Kidney epithelial cell (primary cell): ENCODE measurements at places on chromosomes 5 and 9.

DNA sequence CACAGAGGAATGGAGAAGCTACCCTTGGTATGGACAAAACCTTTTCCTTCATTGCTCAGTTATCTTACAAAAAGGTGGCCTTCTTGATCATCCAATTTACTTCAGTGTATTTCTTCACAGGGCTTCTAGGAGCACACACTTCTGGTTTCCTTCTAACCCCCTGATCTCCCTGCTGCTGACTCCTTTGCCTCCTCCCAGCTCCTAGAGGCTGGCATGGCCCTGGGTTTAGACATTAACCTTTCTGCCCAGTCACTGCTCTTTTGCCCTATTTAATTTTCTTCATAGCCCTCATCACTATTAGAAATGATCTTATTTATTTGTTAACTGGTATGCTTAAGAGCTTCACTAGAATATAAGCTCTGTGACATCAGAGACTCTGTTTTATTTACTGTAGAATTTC lies 63.2 kb downstream of the ANKRD55 start:
- DNase-seq, result no peak

DNA sequence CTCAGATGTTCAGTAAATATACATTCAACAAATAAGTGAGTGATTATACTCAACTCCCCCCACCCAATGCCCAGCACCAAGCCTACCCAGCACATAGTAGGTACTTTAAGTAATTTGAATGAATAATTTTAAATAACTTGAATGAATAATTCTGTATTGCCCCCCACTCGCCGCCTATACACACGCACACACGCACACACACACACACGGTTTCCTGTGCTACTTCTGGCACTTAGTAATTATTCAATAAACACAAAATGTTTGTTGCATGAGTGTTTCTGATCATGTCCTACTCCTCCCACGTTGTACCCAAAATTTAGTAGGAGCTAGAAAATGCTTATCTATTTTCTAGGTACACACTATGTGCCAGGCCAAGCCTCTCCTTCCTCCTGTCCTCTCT lies 16.2 kb downstream of the PCDH12 start:
- no peak for DNase-seq

DNA sequence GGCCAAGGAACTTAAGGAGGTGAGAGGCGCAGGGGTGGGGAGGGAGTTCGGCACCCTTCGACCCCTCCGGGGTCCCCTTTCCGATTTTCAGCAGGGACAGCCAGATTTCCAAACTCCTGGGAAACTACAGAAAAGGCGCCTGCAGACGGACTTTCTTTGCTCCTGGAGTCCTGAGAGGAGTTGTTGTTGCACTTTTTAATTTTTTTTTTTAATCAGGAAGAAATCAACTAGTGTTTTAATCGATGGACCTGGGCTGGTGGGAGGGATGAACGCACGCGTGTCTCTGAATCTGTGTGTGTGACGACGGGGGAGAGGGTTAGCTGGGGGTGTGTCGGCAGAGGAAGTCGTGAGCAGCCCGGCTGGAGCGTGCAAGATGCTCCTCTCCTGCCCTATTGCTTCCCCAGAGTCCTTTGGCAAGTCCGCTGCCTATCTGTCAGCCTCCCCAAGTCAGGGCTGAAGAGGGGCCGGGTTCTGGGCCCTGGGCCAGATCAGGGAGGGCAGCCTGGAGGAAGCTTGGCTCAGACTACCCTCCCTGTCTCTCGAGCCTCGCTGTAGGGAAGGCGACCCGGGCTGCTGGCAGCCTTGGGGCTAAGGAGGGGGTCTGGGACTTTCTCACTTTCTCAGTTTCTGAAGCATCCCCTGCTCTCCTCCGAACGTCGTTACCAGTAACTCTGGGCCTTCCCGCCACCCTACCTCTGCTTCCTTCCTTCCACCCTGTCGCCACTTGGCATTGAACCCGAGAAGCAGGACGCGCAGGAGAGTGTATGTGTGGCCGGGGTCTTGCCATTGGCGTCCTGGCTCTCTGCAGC lies 731 bp downstream of the PRR16 start:
- DNase-seq, result no peak

DNA sequence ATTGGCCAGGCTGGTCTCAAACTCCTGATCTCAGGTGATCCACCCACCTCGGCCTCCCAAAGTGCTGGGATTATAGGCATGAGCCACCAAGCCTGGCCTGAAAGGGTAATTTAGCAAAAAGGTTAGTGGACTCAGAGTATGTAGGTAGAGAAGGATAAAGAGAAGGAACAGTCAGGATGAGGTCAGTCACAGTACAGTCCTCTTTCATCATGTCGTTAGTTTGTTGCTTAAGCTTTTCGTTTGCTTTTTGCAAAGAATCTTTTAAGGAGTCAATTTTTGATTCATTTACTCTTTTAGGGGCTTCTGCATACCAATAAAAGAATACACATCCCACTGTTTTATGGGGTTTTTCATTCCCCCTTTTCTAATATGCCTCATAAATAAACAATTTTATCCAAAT lies 17.8 kb upstream of the GBGT1 start:
- DNase-seq, result no peak

DNA sequence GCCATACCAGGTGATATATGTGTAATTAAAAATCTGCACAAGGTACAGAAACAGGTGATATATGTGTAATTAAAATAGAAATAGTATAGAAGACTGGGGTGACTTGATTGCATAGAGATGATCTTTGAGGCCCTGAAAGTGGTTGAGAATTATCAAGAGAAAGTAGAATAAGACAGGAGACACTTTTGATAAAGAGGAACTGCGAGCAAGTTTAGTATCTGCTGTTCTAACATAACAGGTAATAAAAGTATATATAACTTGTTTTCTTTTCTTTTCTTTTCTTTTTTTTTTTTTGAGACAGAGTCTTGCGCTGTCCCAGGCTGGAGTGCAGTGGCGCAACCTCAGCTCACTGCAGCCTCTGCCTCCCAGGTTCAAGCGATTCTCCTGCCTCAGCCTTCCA lies 5.4 kb downstream of the SNX2 start:
- DNase-seq, result no peak

DNA sequence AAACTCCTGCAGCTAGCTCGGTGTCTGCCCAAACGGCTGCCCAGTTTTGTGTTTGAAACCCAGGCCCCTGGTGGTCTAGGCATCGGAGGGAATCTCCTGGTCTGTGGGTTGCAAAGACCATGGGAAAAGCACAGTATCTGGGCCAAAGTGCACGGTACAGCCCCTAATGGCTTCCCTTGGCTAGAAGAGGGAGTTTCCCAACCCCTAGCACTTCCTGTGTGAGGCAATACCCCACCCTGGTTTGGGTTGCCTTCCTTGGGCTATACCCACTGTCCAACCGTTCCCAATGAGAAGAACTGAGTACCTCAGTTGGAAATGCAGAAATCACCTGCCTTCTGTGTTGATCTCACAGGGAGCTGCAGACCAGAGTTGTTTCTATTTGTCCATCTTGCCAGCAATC lies 41.8 kb downstream of the CAVIN4 start:
- no peak for DNase-seq

GRCh38 chr5:74570250-74570649 lies 70.3 kb downstream of the ENC1 start:
- DNase-seq, result no peak

DNA sequence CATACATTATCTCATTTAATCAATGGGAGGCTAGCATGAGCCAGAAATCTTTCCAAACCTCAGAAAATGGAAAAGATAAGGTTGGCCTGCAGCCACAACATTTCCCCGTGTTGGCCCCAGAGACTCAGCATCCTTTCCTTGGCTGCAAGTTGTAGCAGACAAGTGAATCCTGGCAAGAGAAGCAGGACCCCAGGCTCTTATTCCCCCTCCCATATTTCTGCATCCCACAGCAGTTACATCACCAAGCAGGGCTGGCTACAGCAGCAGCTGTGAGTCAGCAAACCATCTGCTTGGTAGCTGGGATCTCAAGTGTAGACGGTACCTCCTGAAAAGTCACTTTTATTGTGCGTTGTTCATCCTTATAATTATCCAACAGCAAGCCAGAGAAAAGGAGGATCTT lies 212.4 kb downstream of the GNA14 start:
- DNase-seq, result no peak

- DNase-seq, result no peak
These were observed at the start of gene DPYSL3 for GRCh38 chr5:147509710-147510651. Gene DPYSL3 (minus strand): TSS chr5:147510068. CDS start chr5:147509858, 210 bp downstream.
